ENCODE measurements at places on chromosomes 16 and 17.

- peak; percentile 62 for DNase-seq
Observed at GRCh38 chr16:67546761-67547422, 15.4 kb upstream of the CTCF start.

DNA sequence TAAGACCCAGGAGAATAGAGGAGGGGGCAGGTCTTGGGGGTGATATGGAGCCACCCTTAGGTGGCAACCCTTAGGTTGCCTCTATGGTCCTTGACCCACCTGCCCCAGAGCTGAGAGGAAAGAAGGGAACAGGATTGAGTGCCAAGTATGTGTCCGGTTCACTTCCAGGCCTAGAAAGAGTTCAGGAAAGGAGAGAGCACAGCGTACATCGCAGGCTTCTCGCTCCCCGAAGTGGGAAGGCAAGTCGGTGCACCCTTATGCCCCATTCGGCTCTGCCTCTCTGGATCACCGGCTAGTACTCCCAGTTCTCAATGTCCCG is 631 bp downstream of the SP6 start:
- DNase-seq: no peak

DNA sequence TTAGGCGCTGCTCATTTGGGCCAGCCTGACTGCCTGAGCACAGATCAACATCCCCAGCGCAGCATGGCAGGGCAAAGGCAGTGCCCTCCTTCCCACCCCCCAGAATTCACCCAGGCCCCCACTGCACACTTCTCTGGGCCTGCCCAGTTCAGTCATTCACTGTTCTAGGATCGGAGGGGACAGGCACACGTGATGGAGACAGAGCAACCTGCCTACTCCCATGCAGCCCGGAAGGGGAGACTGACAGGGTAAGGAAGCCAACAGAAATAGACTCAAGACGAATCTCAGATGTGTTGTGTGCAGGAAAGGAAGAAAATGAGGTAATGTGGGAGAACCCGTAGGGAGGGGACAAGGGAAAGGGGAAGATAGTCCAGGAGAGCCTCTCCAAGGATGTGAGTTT is 59.2 kb upstream of the LYRM9 start:
- no peak for DNase-seq

DNA sequence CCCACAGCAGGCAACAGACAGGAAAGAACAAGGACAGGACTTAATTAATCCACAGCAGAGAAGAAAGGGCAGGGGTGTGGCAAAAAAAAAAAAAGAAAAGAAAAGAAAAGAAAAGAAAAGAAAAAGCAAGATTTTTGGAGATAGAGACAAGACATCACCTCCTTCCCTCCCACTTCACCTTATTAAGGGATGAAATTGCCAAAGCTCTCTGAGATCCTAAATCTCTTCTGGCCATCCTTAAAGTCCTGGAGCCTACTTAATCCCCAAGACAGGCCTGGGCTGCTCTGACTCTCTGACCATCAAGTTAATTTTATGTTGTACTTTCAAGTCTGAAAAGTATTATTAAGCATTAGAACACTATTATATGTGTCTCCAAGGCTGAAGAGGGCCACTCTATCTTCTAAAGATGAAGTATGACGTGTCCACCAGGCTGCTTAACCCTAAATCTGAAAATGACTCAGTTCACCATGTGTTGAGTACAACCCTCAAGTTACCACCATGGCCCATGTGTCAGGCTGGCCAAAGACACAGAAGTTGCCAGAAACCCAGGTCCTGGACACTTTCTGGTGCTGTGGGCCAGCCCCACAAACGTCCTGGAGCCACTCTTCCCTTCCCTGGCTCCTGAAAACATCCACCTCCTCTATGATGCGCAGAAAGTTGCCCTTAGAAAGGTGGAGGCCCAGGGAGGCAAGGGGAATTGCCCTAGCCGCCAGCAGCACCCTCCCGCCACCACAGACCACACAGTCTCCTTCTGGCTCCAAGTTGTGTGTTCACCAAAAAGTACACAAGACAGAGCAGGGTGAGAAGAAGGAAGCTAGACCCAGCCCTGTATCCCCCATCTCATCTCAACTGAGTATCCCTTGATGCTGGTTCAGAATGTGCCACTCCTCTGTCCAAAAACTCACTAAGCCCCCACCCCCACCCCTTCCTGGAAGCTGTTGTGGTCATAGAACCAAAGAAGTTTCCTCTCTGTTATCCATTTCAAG is 2.7 kb downstream of the SOCS1 start:
- DNase-seq: peak; percentile 51

DNA sequence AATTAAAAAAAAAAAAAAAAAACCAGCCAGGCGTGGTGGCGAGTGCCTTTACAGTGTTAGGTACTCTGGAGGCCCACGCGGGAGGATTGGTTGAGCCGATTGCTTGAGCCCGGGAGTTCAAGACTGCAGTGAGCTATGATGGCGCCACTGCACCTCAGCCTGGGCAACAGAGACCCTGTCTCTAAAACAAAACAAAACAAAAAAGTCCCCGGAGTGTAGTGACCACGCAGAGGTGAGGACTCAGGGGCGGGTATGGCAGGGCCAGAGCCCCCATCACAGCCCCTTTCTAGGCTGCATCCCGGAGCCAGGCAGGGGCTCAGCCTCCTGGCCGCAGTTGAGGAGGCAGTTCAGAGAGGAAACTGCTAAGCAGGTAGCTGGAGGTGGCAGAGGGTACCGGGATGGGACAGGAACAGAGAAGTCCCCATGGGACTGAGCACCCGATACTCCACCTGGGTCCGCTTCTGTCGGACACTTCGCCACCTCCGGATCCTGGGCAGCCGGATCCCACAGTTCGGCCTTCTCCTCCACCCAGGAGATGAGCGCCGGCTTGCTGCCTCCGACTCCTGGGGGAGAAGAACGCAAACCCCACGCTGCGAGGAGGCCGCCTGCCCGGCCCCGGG is 800 bp downstream of the ZNF747 start:
- no peak for DNase-seq

DNA sequence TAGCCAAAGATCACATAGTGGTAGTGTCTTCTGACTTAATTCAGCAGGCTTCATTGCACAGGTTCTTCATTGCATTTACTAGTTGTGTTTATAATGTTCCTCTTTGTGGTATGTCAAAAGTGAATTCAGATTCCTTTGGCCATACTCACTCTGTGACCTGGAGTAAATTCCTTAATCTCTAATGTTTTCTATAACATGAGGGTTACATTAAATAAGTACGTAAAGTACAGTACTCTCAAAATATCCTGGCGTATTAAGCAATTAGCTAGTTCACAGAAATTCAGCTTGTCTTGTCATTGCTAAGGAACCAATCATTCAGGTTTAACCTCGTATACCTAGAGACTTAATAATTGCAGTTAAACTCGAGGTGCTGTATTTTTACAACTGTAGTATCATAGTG is 4.2 kb downstream of the RPS6KB1 start:
- no peak for DNase-seq

DNA sequence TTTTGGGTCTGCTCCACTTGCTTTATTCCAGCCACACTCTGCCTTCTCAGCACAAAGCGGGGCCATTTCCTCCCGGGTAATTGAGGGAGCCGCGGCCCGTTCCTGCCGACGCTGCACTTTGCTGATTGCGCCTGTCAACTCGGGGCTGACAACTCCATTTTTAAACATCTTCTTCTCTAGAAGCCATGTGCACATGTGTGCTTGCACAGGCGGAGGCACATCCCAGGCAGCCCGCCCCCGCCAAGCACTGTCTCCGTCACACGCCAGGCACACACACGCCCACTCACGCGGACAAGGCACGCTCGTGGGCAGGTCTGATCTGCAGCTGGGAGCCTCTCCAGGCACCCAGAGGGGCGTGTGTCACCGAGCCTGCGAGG is 63.2 kb downstream of the ENGASE start:
- no peak for DNase-seq

GRCh38 chr17:80111702-80112470 is 10.5 kb downstream of the GAA start:
- DNase-seq: no peak

GRCh38 chr17:50550661-50551432 is 3.9 kb downstream of the SPATA20 start:
- no peak for DNase-seq

DNA sequence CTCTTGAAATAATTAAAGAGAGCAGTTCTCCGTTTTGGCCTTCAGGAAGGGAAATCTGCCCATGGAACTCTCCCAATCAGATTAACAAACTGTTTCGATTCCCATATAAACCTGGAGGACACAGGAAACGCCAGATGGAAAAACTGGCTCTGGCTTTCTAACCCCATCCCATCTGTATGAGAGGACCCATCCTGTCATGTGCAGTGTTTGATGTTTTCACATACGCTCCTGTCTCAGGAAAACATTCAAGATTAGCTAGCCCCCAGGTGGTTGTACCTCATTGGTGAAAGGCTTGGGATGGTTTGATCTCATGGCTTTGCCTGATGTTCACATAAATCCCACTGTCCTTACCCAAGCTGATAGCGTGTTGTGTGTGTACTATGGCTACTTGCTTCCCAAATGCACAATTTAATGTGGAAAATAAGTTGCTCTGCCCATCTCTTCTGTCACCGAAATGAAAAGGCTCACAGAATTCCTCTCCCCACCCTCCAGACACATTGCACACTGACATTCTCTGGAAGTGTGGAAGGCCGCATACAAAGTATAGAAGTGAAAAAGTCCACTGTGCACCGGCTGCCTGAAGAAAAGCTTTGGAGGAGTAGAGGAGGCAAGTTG is 18.2 kb upstream of the ERN1 start:
- no peak for DNase-seq

DNA sequence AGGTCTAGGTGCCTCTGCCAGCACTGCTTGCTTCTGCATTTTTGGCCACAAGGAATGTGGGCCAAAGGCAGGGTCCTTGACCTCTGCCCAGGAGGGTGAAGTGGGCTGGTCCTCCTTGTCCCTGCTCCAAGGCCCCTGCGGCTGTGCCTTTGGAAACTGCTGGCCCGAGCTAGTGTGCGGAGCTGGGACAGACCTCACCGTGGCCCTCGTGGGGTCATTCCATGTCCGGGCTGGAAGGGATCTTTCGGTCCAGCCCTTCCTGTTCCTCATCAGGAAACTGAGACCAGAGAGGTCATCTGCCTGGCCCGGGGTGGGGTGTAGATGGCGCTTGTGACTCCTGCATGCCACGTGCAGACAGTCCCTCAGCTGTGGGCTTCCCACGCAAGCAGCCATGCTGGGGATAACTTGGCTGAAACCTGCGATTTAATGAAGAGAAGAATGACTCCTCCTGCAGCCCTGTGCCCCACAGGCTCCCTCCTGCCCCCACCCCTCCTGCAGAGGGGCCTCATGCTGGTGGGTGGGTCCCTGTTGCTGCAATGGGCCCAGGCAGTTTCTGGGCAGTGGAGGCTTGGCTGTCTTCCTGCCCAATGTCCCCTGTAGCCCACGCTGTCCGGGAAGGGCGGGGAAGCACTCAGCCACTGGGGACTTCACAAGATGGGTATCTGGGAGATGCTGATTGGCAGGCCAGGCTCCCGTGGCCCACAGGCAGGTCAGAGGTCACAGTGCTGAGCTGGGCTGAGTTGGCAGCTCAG is 245.2 kb downstream of the SEC14L1 start:
- DNase-seq: no peak

GRCh38 chr16:67284699-67285646 is 5.6 kb downstream of the PLEKHG4 start:
- no peak for DNase-seq

DNA sequence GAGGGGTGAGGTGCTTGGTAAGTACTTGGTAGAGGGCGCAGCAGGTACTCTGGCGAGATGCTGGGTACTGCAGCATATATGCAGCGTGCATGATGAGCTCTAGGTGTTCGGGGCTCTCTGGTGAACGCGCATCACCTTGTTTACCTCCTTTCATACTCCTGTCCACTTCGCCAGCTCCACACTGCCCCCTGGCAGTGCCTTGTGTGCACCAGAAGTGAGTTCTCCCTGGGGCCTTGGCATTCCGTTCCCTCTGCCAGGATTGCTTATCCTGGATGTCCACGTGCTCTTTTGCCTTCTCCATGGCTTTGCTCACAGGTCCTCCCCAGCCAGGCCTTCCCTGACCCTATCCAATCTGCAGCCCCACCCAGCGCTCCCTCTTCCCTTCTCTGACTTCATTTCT is 154.2 kb downstream of the MRM1 start:
- DNase-seq: peak; percentile 20

- no peak for DNase-seq
Observed at GRCh38 chr17:60630352-60630751, 30.4 kb downstream of the PPM1D start.

GRCh38 chr17:50556803-50557202 is 3.7 kb upstream of the CACNA1G start:
- no peak for DNase-seq

- DNase-seq: peak; percentile 77
Observed at GRCh38 chr17:7988750-7989178, 13.7 kb upstream of the GUCY2D start.

GRCh38 chr17:50649042-50649908 is 14.6 kb downstream of the ABCC3 start:
- DNase-seq: no peak

DNA sequence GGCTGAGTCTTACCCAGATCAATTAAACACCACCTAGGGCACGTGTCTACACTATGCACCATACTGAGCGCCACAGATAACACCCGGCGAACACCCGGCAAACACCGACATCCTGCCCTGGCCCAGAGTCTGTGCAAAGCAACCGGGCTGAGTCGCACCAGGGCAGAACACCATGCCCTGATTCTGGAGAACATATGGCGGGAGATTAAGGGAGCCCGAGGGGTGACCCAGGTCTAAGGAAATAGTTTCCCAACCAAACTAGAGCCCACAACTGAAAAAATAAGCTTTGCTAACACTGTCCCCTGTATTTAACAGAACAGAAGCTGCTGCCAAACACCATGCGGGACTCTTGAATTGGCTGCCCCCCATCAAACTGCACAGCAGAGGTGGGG is 22.1 kb downstream of the MYO18A start:
- DNase-seq: no peak

GRCh38 chr17:29005936-29006511 is at the start of gene SEZ6:
SEZ6 (minus strand) TSS chr17:29006033; CDS start chr17:29005869, 164 bp downstream.
- DNase-seq: peak; percentile 39

DNA sequence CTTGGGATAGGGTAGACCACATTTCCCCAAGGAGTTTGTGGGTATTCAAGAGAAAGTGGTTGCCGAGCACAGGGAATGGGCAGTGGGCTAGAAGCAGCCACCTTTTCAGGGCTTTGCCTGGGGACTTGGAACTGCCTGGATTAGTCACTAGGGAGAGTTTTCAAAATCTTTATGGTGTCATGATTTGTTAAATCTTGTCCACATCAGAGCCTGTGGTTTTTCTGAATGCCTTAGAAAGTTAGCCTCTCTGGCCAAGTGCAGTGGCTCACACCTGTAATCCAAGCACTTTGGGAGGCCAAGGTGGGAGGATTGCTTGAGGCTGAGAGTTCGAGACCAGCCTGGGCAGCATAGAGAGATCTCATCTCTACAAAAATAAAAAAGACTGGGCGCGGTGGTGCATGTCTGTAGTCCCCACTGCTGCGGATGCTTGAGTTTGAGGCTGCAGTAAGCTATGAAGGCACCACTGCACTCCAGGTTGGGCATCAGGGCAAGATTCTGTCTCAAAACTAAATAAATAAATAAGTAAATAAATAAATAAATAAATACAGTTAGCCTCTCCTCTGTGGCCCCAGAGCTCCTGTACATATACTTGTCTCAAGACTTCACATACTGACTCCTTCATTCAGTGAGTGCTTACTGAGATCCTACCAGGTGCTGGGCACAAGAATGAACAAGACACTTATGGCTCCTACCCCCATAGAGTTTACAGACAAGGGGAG is 76.3 kb upstream of the HNF1B start:
- DNase-seq: no peak

- DNase-seq: no peak
Observed at GRCh38 chr17:8122422-8122923, 1.4 kb downstream of the HES7 start.

Measured in central memory CD4-positive, alpha-beta T cell (primary cell).